Muscle of leg (tissue), 16 donors: ENCODE measurements at places on chromosomes 12 and 14.

- peak; percentile 44 for DNase-seq
These were observed 12.5 kb upstream of the MAP4K5 start for GRCh38 chr14:50544911-50545310.

DNA sequence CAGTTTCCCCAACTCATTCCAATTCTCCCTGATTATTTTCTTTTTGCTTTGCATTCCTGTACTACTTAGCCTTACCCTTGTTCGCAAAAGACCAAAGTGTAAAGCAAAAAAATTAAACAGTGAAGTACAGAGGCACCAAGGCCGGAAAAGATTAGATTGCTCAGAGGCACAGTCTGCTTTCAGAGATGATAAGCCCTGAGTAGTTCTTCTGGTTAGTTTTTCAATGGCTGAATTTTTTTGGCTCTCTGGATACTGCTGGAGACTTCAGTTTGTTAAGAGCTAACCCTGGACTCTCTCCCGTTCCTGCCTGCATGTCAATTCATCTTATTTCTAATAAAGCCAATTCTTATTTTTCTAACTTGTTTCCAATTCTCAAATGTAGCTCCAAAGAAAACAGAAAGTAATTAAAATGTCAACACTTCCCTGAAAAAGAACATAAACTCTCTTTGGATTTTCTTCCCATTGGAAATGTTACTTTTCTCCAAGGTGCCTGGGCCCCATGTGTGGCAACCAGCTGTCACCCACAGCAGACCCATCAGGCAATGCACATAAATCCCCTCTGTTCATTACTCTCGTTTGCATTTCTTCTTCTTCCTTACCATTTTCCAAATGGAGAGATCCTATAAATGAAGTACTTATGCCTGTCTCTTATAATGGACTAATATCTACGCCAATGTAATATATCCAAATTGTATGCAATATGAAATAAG lies 142.8 kb downstream of the BTG1 start:
- DNase-seq, result peak; percentile 46

DNA sequence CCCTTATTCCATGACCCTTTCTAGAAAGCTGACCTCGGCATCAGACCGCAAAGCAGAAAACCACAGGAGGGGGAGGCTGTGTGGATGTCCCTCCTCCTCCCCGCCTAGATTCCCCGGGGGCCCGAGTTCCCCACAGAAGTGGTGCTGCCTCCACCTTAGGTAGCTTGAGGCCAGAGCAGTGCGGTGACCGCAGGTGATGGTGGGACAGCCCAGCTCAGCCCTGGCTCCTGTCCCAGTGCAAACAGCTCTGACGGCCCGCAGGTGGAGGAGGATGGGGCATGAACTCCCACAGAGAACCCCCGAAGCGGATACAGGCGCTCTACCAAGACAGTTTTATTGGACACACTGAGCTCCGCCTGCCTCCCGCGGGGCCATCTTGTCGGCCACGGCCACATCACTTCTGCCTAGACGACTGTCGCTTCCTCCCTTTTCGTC lies 19.5 kb downstream of the ARL6IP4 start:
- DNase-seq, result no peak

DNA sequence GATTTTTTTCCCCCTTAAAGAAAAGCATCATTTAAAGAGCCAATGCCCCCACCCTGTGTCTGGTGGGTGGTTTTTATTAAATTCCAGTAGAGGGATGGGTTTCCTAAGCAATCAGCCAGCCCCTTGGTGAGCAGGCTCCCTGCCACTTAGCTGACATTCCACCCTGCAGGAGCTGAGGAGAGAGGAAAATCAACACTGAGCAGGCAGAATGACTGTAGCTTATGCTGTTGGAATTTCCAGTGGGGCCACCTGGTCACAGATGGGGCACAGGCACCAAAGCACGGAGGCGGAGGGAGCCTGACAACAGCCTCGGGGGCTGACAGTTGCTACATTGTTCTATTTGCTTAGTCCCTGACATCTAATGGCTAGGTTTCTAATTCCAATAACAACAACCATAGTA lies 127.7 kb downstream of the TMEM30B start:
- peak; percentile 70 for DNase-seq

- DNase-seq, result no peak
These were observed 34.4 kb downstream of the BMAL2 start for GRCh38 chr12:27367078-27367477.

- DNase-seq, result peak; percentile 56
These were observed 226.3 kb downstream of the ERC1 start for GRCh38 chr12:1217191-1217949.

DNA sequence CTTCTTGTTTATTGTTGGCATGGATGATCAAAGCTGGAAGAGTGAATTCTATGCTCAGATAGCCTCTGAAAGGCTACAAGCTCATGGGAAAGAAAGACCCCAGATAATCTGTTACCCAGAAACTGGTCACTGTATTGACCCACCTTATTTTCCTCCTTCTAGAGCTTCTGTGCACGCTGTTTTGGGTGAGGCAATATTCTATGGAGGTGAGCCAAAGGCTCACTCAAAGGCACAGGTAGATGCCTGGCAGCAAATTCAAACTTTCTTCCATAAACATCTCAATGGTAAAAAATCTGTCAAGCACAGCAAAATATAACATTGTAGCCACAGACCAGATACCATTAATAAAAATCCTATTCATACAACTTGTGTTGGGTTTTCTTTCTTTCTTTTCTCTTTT lies 7.2 kb downstream of the ACOT6 start:
- no peak for DNase-seq

GRCh38 chr14:104882991-104883660 lies 18.1 kb downstream of the CEP170B start:
- no peak for DNase-seq

GRCh38 chr12:68122236-68122920 lies 37.2 kb downstream of the IFNG start:
- DNase-seq, result no peak

DNA sequence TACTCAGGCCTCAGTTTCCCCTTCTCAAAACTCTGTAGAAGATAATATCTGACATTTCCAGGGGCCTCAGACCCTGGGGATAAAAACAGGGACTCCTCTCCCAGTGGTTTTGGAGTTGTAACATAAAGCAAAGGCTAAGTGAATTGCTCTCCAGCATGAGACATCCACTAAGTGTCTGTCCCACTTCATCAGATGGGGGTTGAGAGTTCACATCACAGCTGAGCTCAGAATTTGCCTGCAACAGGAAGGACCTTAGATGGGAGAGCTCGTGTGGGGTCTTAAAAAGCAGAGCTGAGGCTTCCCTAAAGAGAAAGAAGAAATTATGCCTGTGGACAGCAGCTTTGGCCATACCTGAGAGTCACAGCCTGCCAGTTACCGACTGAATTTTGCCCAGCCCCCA lies 61.1 kb downstream of the TBX5 start:
- no peak for DNase-seq

GRCh38 chr12:54016478-54016964 lies 7.7 kb downstream of the HOXC8 start:
- peak; percentile 96 for DNase-seq

- no peak for DNase-seq
These were observed 3.7 kb downstream of the AQP2 start for GRCh38 chr12:49953961-49954846.

- DNase-seq, result no peak
These were observed 10.6 kb downstream of the HHIPL1 start for GRCh38 chr14:99655521-99655920.

GRCh38 chr14:89540830-89541470 lies 123.9 kb upstream of the FOXN3 start:
- no peak for DNase-seq

- no peak for DNase-seq
These were observed 3.6 kb downstream of the ALKBH2 start for GRCh38 chr12:109089683-109090082.

GRCh38 chr12:108349278-108349688 lies 10.2 kb upstream of the CMKLR1 start:
- DNase-seq, result peak; percentile 82

DNA sequence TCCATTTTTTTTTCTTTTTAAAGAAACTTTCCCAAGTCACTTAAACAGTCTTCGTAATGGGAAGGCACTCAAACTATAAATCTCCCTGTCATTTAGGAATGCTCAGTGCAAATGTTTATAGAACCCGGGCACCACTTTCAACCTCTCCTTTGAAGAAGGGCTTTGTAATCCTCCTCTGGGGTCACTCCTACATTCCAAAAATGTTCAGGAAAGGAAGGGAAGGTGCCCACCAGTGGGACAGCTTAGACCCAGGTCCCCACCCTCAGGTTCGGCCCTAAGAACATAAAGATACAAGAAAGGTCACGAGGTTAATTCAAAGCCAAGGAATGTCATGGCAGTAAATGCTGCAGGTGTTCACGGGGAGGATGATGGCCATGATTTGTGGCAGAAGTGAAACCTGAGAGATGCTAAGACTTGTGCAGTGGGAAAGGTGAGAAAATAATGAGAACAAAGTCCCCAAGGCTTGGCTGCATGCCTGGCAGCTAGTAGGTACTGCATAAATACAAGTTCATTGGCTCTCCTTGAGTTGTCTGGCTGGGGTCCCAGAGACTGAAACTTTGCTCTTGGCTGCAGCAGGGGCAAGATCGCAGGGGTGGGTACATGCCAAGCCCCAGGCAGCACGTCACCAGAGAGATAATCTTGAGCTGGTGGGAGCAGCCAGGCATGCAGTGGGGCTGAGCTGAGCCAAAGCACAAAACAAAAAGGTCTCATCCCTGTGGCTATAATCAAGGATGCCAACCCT lies 21.1 kb downstream of the KRT18 start:
- no peak for DNase-seq

GRCh38 chr12:64080319-64081007 lies 141.6 kb downstream of the KICS2 start:
- peak; percentile 12 for DNase-seq

GRCh38 chr14:20662968-20663732 lies 21.2 kb upstream of the RNASE4 start:
- DNase-seq, result peak; percentile 52

DNA sequence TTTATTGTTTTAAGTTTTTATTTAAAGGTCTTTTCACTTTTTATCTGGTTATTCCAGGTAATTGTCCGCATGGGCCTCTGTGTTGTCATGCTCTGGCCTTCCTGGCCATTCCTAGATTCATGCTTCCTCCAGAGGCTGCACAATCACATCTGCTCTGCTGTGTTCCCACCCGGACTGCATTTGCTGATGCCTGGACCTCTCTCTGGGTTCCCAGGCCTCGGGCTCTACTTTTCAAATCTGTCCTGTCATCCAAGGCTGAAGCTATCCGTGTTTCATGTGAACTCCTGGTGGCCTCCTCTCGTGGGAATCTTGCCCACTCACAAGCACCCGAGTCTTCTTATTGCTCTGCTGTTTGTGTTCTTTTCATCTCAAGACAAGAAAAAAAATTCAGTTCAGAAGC lies 16.1 kb upstream of the VDR start:
- DNase-seq, result no peak

- DNase-seq, result peak; percentile 34
These were observed 199.1 kb upstream of the KRR1 start for GRCh38 chr12:75710361-75711069.

DNA sequence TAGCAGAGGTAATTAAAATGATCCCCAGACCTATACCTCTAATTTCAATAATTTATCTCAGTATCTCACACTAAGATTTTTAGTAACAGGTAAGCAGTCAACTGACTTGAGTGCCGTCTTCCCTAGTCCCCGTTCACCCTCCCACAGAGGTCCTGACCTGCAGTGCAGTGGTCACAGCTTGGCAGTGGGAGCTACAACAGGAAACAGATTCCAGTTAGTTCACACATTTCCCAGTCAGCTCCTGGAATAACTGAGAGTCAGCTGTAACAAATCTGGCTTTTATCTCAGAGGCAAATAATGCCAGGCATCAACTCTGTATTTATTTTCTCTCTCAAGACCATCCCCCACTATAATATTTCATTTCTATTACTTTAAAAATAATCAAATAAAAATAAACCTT lies 308.2 kb downstream of the ATP23 start:
- peak; percentile 17 for DNase-seq

GRCh38 chr12:94100990-94101737 lies 47.2 kb upstream of the PLXNC1 start:
- DNase-seq, result peak; percentile 89

DNA sequence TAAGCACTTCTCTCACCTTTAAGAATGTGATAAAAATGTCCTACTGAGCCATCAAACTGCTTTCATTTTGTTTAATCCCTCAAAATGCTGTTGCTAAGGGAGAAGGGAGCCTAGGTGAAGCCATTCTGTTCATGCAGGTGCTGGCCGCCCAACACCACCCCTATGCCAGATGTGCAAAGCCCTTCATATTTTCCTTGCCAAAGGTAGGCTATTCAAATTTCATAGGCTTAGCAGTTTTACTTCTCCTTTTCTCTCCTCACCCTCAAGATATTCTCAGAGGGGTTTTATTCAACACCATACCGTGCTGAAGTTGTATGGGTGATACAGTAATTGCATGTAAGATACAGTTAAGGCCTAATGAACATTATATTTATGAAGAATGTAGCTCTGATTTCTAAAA lies 461.7 kb downstream of the GXYLT1 start:
- DNase-seq, result no peak
